ENCODE measurements at places on chromosomes 2 and 18.

DNA sequence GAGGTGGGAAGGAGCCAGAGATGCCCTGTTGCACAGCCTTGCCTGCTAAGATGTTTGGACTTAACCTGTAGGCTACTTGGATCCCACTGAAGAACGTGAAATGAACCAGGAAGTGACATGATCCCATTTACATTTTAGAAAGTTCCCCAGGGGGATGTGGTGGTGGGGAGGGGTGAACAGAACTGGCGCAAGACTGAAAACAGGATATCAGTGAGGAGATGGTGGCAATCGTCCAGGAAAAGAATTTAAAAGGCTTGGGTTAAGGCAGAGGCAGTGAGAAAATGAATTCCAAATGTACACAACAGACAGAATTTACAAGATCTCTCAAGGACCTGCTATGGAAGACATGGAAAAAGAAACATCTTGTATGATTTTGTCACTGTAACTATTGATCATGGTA, 42.3 kb downstream of the SULT1C2 start:
- H3K4me3 ChIP-seq, result no peak overlapping the region
- no peaks in the 10 kb centered on the region for H3K36me3 ChIP-seq
- no peaks in the 10 kb centered on the region for H3K4me1 ChIP-seq
- peaks cover 5% of the 10 kb centered on the region for H3K27me3 ChIP-seq
- DNase-seq, result no peak
- H3K27ac ChIP-seq, result no peak overlapping the region

DNA sequence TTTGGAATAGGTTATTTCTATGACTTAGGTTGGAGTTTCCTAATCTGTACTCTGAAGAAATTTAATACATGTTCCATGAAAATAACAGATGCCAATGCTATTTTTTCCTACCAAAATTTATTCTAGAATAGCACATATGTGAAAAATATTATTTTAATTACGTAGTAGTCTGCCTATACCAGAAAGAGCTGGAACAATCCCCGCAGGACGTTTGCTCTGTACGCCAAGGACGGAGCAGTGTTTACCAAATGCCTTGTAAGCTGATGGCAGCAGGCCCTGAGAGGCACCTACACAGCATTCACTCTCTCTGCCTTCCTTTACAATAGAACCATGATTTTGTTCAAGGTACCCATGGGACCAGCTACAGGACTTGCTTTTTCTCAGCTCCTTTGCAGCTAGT, 16.8 kb upstream of the SLC1A4 start:
- H3K4me1 ChIP-seq, result peaks cover under 1% of the 10 kb centered on the region
- H3K36me3 ChIP-seq, result no peaks in the 10 kb centered on the region
- H3K27me3 ChIP-seq, result peaks cover 3% of the 10 kb centered on the region
- no peak overlapping the region for H3K27ac ChIP-seq
- no peak for DNase-seq

GRCh38 chr2:106147159-106147558, 46.9 kb downstream of the UXS1 start:
- H3K4me1 ChIP-seq, result peaks cover 81% of the 10 kb centered on the region
- H3K27ac ChIP-seq, result peak overlapping the region; percentile 99
- H3K36me3 ChIP-seq, result peaks cover 88% of the 10 kb centered on the region
- H3K4me3 ChIP-seq, result peak overlapping the region; percentile 64

DNA sequence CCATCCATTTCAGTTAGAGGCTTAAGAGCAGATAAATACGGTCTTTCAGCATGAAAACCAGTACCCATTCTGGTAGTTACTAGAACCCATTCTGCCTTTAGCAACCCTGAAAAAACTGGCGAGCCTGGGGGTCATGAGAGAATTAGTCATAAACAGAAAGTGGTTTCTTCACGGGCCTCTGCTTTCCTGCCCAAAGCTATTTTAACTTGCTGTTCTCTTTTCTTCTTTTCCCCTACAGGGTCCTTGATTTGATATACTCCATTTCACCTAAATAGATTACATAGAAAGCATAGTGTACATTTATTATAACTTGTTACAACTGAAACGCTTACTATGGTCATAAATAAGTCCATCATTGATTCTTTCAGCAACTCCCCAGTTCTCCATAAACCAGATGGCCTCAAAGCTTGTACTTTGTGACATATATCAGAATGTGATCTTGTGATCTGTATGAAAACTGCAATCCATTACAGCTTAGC, 48.3 kb downstream of the WDFY1 start:
- no peaks in the 10 kb centered on the region for H3K27me3 ChIP-seq
- peaks cover 64% of the 10 kb centered on the region for H3K36me3 ChIP-seq
- peak; percentile 74 for DNase-seq
- peaks cover 31% of the 10 kb centered on the region for H3K4me1 ChIP-seq
- H3K27ac ChIP-seq, result peak overlapping the region; percentile 93

GRCh38 chr2:183543731-183544130, 419.5 kb downstream of the NUP35 start:
- H3K27ac ChIP-seq, result no peak overlapping the region
- H3K36me3 ChIP-seq, result no peaks in the 10 kb centered on the region
- H3K4me1 ChIP-seq, result no peaks in the 10 kb centered on the region
- no peaks in the 10 kb centered on the region for H3K27me3 ChIP-seq

- no peak overlapping the region for H3K27ac ChIP-seq
- H3K4me3 ChIP-seq, result no peak overlapping the region
- no peaks in the 10 kb centered on the region for H3K4me1 ChIP-seq
- no peaks in the 10 kb centered on the region for H3K27me3 ChIP-seq
Observed at GRCh38 chr2:2027271-2027670, 283.0 kb upstream of the PXDN start.

DNA sequence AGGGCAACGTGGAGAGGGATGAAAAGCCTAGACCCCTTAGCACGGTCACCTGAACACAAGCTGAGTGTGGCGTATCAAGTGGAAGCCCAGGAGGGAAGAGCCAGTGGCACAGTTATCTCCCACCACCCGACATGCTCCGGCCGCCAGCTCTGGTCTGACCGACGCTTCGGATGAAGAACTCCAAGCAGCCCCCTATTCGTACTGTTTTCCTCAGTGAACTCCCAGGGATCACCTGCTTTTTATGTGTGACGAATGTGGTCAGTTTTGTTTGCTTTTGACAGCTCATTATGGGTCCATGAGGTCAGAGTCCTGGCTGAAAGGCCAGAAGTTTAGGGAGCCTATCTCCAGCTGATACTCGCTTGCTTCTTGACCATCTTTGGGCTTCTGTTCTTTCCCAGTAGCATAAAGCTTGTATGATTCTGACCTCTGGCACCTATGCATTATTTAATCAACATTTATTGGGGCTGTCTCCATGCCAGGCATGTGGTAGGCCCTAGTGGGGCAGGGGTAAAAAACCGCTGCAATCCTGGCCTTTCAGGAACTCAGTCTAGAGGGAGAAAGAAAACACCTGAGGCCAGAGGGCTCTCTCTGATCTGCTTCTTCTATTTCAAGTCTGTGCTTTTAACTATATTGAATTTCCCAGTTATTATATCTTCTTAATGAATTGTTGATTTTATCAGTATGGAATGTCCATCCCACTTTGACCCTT, 33.0 kb upstream of the MRPL33 start:
- H3K4me1 ChIP-seq, result peaks cover 7% of the 10 kb centered on the region
- no peak overlapping the region for H3K4me3 ChIP-seq
- H3K36me3 ChIP-seq, result peaks cover 2% of the 10 kb centered on the region
- no peaks in the 10 kb centered on the region for H3K27me3 ChIP-seq
- no peak overlapping the region for H3K27ac ChIP-seq
- no peak for DNase-seq

- no peaks in the 10 kb centered on the region for H3K36me3 ChIP-seq
- DNase-seq, result peak; percentile 57
- H3K4me3 ChIP-seq, result no peak overlapping the region
- peaks cover 11% of the 10 kb centered on the region for H3K27me3 ChIP-seq
- H3K4me1 ChIP-seq, result peaks cover 8% of the 10 kb centered on the region
Observed at GRCh38 chr2:237471438-237472186, 15.4 kb upstream of the MLPH start.

DNA sequence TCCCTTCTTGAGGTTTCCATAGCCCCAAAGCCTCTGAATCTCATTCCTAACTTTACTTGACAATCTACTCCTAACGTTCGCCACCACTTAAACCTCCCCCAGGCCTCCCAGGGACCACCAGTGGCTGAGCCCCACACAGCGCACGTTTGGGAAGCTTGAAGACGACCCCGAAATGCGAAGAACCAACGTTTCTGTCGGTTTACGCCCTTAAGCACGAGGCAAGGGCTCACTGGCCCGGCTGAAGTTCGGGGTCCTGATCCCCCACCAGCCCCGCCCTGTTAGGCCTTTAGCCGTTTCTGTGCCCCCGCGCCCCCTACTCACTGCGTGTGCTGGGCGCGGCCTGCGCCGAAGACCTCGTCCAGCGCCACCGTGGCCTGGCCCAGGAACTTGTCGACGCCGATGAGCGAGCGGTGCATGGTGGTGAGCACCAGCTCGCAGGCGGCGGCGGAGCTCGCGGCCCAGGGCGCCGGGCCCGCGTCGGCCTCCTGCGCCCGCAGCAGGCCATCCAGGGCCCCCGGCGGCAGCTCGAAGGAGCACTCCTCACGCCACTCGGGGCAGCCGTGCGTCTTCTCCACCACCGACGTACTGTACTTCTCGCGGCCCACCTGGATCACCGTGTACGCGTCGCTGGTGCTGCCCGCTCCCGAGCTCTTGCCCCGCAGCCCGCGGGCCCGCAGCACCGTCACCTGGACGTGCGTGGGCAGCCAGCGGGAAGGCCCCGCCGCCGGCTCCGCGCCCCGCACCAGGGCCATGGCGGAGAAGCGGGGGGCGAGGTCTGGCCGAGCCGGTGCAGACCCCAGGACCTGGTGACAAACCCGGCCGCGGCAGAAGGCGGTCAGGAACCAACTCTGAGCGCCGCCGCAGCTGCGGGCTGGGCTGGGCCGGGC, 479 bp downstream of the RAB11FIP5 start:
- H3K4me3 ChIP-seq, result peak overlapping the region; percentile 66
- no peak for DNase-seq
- H3K27ac ChIP-seq, result no peak overlapping the region
- peaks cover 17% of the 10 kb centered on the region for H3K4me1 ChIP-seq

DNA sequence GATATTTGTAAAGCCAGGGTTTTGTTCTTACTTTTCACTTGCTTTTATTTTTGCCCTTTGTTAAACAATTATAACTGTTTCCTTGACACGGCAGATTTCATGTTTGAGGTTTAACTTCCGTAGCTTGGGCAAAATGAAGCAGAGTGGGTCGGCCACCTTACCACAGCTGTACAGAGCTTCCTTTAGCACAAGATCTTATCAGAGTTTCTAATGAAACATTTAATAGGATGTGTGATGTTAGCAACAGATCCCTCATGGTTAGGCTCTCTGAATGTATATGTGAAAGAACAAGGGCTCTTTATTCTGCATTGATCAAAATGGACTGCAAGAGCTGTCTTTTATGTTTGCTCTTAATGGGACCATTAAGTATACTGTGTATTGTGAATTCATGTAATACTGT, 22.3 kb downstream of the RNF125 start:
- H3K4me1 ChIP-seq, result peaks cover 62% of the 10 kb centered on the region
- no peaks in the 10 kb centered on the region for H3K27me3 ChIP-seq
- H3K4me3 ChIP-seq, result peak overlapping the region; percentile 63
- H3K27ac ChIP-seq, result peak overlapping the region; percentile 95
- H3K36me3 ChIP-seq, result peaks cover 74% of the 10 kb centered on the region
- peak; percentile 88 for DNase-seq

DNA sequence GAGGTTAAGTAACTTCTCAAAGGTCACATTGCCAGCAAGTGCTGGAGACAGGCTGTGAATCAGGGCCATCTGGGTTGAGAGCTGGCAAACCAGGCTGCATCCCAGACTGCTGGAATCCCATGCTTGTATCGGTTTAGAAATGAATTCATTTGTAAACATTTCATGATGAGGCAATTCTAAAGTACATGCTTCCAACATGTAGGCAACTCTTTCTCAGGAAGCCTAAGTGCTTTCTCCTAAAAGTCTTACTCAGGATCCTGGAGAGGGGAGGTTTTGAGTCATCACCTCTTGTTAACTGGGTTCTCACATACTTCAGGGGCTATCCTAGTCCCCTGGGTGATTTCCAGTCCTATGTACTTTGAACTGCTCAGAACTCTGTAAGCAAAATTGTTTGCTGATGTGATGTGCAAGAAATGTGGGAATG, 416.5 kb downstream of the MEIS1 start:
- no peaks in the 10 kb centered on the region for H3K36me3 ChIP-seq
- H3K4me3 ChIP-seq, result no peak overlapping the region
- no peak overlapping the region for H3K27ac ChIP-seq
- no peaks in the 10 kb centered on the region for H3K27me3 ChIP-seq

DNA sequence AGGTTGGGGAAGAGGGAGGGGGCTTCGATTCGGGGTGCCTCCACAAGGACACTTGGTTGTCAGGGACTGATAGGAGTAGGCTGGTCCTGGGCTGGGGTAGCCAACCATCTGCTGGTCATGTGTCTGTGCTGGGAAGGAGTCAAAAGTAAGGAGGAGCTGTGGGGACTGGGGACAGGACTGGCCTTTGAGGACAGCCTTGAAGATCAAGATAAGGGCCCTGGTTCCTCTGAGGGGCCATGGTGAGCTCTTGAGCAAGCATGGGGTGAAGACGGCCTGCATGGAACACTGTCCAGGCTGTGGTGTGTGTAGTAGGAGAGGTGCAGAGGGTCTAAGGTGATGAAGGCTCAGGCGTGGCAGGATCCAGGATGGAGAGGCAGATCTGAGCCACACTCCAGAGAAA, 1.7 kb downstream of the CYP27A1 start:
- peaks cover 58% of the 10 kb centered on the region for H3K27me3 ChIP-seq
- peaks cover 4% of the 10 kb centered on the region for H3K36me3 ChIP-seq
- no peak overlapping the region for H3K4me3 ChIP-seq
- no peak for DNase-seq

DNA sequence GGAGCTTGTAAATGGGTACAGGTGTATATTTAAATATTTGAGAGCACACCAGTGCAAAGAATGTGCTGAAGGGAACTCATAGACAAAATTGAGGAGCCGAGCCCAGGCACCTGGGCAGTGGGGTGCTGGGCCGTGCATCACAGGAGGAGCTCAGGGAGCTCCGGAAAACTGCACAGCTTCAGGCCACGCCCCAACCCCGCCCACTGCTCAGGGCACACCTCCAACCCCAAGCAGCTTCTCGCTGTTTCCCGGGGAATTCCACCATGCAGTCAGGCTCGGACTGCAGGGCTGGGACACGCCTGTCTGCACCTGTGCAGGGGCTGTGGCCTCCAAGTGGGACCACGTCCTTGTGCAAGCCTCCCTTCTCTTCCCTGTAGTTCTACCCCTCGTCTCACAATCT, 243.0 kb downstream of the HDAC4 start:
- H3K27me3 ChIP-seq, result no peaks in the 10 kb centered on the region
- no peak overlapping the region for H3K27ac ChIP-seq
- H3K4me3 ChIP-seq, result no peak overlapping the region
- peaks cover 48% of the 10 kb centered on the region for H3K36me3 ChIP-seq
- H3K4me1 ChIP-seq, result peaks cover 5% of the 10 kb centered on the region
- no peak for DNase-seq

DNA sequence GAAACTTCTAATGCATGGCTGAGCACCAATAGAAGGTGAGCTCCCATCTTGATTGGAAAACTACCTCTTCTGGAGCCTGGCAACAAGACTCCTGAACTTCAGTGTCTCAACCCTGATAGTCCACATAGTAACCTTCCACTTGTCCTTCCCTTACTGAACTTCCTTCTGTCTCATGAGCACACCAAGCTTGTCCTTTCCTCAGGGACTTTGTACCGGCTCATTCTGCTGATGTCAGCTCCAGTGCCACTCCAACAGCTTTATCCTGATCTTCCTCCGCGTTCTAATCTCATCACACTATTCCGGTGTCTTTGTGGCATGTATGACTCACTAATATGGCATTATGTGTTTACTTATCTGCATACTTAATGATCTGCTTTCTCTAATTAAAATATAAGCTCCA, 862.0 kb upstream of the ID2 start:
- no peak overlapping the region for H3K4me3 ChIP-seq
- peaks cover 12% of the 10 kb centered on the region for H3K36me3 ChIP-seq
- H3K4me1 ChIP-seq, result no peaks in the 10 kb centered on the region
- H3K27me3 ChIP-seq, result no peaks in the 10 kb centered on the region

- no peaks in the 10 kb centered on the region for H3K27me3 ChIP-seq
- no peak overlapping the region for H3K27ac ChIP-seq
- H3K36me3 ChIP-seq, result no peaks in the 10 kb centered on the region
- DNase-seq, result no peak
- no peak overlapping the region for H3K4me3 ChIP-seq
Observed at GRCh38 chr18:4181882-4182568, 273.1 kb downstream of the DLGAP1 start.
